ENCODE measurements at places on chromosomes 1 and 21.

- no peak for DNase-seq
These were observed 2.4 kb downstream of the IFT25 start for GRCh38 chr1:53943090-53943489.

DNA sequence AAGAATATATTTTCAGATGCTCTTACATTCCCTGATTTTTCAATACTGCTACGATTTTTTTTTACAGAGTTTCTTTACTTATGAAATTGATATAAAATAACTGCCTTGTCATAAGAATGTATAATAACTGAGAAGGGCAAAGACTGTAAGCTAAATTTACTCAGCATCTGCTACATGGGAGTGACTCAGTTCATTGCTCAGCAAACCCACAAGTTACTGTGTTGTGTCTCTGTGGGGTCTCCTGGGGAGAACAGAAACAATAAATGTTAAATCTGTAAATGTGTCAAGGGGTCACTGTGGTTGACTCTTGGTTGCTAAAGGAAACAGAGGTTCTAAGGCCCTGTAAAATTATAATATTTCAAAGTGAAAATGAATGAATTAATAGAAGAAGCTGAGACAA is 210.3 kb upstream of the CACYBP start:
- no peak for DNase-seq

DNA sequence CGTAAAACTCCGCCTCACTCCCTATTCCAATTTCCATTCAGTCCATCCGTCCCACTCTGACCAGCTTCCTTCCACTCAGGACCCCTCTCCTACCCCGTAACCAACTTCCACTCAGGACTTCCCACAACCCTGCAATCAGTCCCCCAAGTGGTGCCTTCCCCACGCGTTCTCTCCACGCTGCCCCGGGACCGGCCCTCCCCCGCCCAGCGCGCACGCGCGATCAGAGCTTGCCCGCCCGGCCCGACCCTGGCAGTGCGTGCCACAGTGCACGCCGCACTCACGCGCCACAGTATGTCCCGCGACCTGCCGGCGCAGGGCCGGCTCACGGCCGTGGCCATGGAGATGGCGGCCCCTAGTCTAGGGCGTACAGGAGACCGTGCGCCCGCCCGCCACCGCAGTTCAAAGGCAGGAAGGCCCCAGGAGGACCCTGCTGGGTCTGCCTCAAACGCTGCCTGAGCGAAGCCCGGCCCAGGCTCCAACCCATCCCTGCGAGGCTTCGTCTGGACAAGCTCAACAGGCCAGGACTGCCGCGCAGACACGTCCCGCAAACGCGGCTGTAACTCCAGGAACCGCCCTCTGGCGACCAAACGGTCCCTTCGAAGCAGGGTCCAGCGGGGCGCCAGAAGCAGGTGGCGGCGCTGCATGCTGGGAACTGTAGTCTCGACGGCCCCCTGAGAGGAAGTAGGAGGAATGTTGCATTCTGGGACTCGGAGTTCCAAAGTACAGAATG is at the start of gene NDC1:
NDC1 (minus strand) TSS at position 373 of the 730 bp plus-strand sequence; CDS start at position 338, 35 bp downstream.
- peak; percentile 94 for DNase-seq

DNA sequence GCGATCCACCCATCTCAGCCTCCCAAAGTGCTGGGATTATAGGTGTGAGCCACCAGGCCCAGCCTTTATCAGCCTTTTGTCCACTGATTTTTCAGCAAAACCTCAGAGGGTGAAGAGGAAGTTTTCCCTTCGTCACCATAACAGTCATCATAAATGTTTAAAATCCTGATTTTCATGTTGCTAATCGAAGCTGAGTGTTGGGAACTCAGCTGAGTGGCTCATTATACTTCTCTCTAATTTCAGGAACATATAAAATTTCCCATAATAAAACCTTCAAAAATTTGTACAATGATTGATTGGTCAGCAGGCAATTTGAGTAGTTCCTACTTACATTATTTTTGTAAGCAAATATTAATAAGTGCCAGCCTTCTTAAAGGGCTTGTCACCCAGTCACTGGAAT is 31.8 kb upstream of the IFNGR2 start:
- DNase-seq, result no peak

DNA sequence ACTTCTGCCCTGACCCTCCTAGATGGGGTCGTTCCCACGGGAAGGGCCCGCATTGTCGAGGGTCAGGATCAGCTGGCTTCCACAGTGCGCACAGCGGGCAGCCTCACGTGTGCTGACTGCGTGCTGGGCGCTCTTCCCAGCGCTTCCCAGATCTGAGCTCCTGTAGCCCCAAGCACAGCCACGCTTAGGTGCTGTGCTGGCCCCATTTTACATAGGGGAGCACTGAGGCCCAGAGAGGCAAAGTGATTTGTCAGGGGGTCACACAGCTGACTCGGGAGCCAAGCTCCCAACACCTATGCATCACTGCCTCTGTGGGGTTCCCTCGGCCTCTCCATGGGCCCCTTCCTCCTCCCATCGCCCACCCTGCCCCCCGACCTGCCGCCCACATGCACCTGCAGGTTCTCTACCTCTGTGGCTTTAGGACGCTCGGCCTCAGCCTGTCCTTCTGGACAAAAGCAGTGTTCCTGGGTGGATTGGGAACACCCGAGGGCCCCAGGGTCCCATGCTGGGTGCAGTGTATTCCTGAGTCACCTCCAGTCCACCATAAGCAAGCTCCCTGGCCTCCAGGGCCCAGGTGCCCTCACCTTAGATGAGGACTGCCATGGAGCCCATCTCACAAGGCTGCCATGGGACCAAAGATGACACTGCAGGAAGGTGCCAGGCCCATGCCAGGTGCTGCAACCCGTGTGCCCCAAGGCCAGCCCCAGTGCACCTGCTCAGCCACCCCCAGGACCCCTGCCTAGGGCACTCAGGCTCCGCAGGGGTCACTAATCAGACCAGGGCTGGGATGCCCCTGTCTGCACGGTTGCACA is 23.3 kb downstream of the TFF3 start:
- no peak for DNase-seq

All from Caco-2 (cell line).